Prostate gland (tissue), 2 donors: ENCODE measurements at places on chromosomes 12 and 14. TPM values are rescaled to one million over a fixed set of nuclear protein-coding genes. Genes with fewer than 3 reads are reported as not detected.

Gene SLCO1C1
- total RNA-seq: not detected

DNA sequence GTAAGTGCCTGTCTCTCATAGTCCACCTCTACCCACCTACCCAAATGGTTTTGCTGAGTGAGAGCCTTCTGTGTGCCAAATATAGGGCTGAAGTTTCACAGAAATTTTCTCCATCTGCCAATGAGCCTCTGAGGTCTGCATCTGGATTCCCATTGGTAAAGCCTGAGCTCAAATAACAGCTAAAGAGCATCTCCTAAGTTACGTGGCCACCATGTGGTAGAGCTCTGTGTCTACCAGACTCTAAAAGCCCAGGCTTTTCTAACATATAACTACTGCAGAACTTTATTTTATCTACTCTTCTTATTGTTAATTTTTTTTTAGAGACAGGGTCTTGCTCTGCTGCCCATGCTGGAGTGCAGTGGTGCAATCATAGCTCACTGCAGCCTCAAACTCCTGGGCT is 16.0 kb downstream of the AMDHD1 start:
- DNase-seq: no peak

DNA sequence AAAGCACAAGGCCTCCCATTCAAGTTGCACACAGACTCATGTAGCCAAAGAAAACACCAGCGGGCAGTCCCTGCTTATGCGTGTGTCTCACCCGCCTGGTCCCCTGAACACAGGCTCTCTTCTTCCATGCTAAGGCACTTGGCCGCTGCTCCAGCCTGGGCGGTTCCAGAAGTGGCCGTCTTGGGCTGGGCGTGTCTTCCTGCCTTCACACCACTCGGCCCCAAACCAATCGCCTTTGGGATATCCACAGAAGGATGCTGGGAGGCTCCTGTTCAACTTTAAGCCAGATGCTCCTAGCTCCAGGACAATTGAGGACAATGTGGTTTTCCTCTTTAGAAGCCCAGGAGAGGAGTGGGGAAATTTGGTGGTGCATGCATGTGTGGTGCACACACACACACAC is 2.2 kb downstream of the SCARB1 start:
- peak; percentile 26 for DNase-seq

- DNase-seq: no peak
Observed at GRCh38 chr12:107948391-107948945, 174.0 kb downstream of the ASCL4 start.

GRCh38 chr14:63833728-63834127 is 19.1 kb upstream of the SYNE2 start:
- DNase-seq: no peak

- DNase-seq: no peak
Observed at GRCh38 chr12:46160981-46161690, 107.7 kb downstream of the SLC38A1 start.

- DNase-seq: no peak
Observed at GRCh38 chr14:26478967-26479366, 118.9 kb downstream of the NOVA1 start.

GRCh38 chr12:58529114-58529665 is 391.1 kb downstream of the LRIG3 start:
- no peak for DNase-seq

Gene LRRIQ1
- 12.8 TPM for total RNA-seq

- DNase-seq: no peak
Observed at GRCh38 chr14:77970646-77971045, 170.7 kb downstream of the ADCK1 start.

DNA sequence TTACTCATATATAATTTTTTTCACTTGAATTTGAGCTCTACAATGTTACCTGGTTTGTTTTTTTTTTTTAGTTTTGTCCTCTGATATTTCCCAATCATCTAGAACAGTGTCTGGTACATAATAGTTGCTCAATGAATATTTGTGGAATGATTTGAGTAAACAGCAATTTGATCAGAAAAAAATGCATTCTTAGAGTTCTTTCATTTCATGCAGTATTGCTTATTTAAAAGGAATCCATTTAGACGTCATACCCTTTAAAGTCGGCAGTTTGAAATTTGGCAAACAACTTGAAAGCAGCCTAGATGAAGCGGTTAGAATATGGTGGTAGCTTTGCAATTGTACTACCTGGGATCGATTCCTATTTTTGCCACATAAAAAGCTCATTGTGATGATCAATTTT is 140.0 kb downstream of the PDE3A start:
- DNase-seq: no peak

DNA sequence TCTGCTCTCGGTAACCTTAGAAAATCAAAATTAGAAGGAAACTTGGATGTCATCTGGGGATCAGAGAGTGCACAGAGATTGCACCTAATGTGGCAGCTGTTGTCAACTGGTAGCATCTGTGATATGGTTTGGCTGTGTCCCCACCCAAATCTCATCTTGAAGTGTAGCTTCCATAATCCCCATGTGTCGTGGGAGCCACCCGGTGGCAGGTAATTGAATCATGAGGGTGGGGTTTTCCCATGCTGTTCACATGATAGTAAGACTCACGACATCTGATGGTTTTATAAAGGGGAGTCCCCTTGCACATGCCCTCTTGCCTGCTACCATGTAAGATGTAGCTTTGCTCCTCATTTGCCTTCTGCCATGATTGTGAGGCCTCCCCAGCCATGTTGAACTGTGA is 127.7 kb upstream of the SRRM4 start:
- DNase-seq: no peak
